NCI-H1694 (cell line): ENCODE measurements at places on chromosomes 6 and 20.

GRCh38 chr6:152669895-152670294, 27.8 kb upstream of the MYCT1 start:
- DNase-seq, result no peak

- DNase-seq, result no peak
These were observed 186.5 kb upstream of the TSHZ2 start for GRCh38 chr20:52785679-52786078.

- no peak for DNase-seq
These were observed 1.8 kb upstream of the CLVS2 start for GRCh38 chr6:122994256-122994655.

- no peak for DNase-seq
These were observed 47.5 kb upstream of the CD93 start for GRCh38 chr20:23133560-23133998.

DNA sequence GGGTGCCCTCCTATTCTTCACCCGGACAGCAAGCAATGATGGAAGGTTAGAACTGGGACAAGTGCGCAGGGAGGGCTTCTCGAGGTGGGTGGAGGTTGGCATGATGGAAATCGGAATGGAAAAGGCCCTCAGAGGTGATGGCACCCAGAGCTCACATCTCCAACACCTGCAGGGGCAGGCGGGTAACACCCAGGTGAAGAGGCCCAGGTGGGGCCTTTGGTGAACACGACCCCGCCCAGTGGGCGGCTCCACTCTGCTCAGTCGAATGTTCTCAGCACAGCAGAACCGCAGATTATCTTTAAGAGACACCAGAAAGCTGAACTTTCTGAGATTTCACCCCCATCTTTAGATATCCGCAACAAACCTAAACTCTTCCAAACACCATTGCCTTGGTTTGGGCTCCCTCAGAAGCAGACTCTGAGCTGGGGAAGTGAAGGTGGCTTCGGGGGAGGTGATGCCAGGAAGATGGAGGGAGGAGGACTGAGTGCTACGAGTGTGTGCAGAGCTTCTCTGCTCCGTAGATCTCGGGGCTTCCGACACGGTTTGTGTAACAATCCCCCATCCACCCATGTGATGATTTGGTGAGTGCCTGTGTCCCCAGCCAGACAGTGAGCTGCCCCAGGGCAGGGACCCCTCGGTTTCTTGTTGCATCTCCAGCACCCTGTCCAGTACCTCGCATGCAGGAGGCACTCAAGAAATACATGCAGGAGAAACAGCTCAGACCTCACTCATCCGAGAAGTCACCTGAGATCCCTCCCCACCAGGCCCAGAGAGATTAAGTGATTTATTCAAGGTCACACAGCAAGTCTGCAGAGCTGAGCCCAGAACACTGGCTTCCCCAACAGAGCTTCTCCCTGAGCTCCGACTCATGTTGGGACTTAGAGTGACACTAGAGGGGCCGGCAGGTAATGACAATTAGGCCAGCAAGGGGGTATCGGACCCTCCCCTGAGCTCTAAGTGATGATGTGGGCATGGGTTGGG, 45.4 kb downstream of the BPIFB1 start:
- no peak for DNase-seq

DNA sequence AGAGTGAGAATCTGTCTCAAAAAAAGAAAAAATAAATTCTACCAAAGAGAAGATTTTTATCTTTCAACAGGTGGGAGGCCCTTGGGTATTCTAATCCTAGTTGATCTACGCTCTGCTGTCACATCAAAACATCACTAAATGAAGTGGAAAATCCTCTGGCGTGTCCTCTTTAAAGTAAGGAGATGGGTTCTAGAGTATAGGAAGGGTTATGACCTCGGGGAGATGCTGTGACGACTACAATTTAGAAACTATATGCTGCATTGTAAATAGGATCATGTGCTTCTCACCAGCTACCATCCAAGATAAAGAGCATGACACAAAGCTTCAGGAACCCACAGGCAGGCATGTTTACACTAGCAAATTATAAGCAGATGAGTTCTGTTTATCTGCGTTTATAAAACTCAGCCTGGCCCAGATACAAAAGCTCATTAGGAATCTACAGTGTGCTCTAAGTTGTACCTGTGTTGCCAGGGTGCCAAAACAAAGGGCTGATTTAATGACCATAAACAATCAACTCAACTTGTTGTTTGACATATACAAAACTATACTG, 197.1 kb upstream of the PLN start:
- DNase-seq, result no peak

- no peak for DNase-seq
These were observed 97.4 kb upstream of the CNR1 start for GRCh38 chr6:88263591-88263990.

DNA sequence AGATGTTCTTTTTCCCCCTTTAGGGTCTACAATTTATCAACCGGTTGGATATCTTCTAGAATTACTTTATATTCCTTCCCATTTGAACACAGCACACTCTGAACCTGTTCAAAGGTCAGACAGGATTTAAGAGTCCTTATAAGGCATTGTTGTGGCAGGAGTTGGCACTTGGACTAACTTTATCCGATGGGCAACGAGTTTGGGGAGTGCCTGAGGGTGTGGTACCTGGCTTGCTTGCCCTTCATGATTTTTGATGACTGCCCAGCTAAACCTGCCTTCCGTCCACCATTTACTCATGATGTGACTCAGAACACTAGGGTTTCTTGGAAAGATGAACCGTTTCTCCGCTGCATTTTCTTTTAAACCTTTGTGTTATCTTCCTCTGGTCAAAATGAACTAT, 285.2 kb downstream of the FOXC1 start:
- no peak for DNase-seq

DNA sequence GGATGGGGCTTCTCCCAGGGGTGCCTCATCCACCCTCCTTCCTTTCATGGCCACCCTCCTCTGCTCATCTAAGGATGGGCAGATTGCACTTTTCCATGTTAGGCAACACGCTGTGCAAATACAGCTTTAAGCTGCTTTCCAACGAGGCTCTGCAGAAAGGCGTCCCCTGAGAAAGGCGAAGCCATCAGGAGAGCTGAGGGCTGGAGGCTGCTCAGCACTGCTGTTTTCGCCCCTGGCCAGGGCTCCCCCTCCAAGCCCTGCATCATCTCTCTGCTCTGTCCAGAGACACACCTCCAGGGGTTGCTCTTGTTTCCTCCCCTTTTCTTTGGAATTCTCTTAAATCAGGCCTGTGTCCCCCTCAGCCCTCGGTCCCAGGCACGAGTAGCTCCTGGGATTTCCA, 526.1 kb downstream of the CDH26 start:
- DNase-seq, result no peak

GRCh38 chr6:38310061-38310460, 329.7 kb downstream of the BTBD9 start:
- no peak for DNase-seq

- DNase-seq, result peak; percentile 63
These were observed 129.5 kb downstream of the NFATC2 start for GRCh38 chr20:51412951-51413481.

GRCh38 chr6:116629563-116629981, 13.3 kb downstream of the RSPH4A start:
- DNase-seq, result no peak

GRCh38 chr6:100163035-100163434, 169.0 kb upstream of the MCHR2 start:
- DNase-seq, result no peak

- no peak for DNase-seq
These were observed 738.1 kb downstream of the QKI start for GRCh38 chr6:164152611-164153010.

- DNase-seq, result no peak
These were observed 242.5 kb downstream of the PACRG start for GRCh38 chr6:162970246-162970645.

- DNase-seq, result no peak
These were observed 17.4 kb upstream of the PRDM13 start for GRCh38 chr6:99589290-99589672.

DNA sequence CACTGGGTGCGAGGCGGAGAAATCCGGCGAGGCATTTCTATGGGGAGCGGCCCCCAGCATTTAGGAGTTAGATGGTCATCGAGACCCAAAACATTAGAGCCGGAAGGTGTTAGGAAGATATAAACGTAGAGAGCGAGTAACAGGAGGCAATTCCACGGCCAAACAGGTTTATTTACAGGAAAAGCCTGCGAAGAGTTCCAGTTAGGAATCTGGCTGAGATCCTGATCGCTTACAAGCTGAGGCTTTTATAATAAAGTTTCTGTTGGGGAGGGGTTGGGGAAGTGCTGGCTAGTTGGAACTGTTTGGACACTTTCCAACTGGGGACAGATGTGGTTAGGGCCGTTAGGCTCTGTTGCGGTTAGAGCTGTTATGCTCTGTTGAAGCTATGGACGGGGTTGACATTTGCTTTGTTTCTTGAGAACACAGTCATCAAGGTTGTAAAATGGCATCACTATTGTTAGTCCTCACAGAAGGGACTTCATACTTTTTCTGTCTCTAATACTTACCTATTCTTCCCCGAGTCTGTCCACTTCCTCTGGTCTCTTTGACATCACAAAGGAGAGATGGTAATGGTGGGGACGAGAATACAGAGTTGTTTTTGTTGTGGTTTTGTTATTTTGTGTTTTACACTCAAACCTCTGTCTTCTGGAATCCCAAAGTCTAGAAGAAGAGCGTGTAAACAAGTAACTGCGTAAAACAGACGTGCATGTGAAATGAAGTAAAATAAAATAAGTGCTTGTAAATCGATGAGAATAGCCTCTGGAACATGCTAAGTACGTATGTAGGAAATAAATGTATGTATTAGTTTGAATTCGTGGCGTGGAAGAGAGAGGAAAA, 554 bp upstream of the ZSCAN31 start:
- DNase-seq, result no peak
